Activated T-cell treated with anti-CD3 and anti-CD28 coated beads, Interleukin-2, amount 50 U/mL, for 24 hours (primary cell): ENCODE measurements at places on chromosomes 7 and 10.

DNA sequence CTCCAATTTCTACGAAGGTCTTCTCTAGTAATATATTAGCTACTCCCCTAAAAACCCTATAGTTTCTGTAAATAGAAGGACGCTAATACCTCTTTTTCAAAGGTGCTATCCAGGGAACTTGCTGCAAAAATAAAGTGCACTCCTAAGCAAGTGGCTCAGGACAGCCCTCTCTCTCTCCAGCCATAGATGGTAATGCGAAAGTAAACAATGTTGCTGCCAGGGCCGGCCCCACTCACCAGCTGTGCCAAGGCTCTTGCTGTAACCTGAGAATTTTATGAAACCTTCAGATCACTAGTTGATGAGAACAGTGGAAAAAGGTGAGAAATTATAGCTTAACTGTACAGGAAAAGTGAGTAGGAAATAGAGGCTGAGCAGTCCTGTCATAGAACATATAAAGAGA lies 10.9 kb upstream of the TAS2R39 start:
- H3K36me3 ChIP-seq, result no peaks in the 10 kb centered on the region
- no peak overlapping the region for H3K4me3 ChIP-seq
- H3K27ac ChIP-seq, result no peak overlapping the region
- H3K27me3 ChIP-seq, result peaks cover 18% of the 10 kb centered on the region
- DNase-seq, result no peak

GRCh38 chr10:117578999-117579590 lies 36.5 kb downstream of the EMX2 start:
- no peaks in the 10 kb centered on the region for H3K36me3 ChIP-seq
- DNase-seq, result no peak
- no peak overlapping the region for H3K27ac ChIP-seq
- no peak overlapping the region for H3K4me3 ChIP-seq
- H3K27me3 ChIP-seq, result peaks cover 29% of the 10 kb centered on the region

DNA sequence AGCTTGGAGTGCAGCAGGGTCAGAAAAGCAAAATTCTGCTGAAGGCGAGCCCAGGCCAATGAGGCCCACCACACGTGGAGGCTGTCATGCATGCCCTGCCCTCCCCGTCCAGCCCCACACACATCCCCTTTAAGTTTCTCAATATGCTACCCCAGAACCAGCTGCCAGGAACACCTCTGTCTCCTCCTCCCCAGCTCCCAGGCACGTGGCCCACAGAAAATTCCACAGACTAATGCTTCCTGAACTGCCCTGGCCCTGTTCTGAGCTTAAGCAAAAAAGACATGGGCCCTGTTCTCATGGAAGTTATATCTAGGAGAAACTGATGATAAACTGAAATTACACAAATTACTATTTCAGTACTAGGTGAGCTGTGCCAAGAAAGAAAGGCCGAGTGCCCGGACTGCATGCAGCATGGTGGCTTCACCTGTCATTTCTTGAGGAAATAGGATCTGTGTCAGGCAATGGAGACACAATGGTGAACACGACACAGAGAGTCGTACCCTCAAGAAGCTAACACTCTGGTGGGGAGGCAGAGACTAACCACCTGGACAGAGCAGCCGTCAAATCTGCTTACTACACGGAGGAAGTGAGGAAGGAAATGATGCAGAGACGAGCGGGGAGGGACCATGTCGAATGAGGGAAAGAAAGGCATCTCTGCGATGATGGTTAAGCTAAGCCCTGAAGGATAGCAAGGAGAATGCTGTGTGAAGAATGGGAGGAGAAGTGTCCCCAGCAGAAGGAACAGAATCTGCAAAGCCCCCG lies 44.5 kb downstream of the PODXL start:
- no peaks in the 10 kb centered on the region for H3K36me3 ChIP-seq
- peaks cover 19% of the 10 kb centered on the region for H3K27me3 ChIP-seq
- no peak overlapping the region for H3K4me3 ChIP-seq
- H3K4me1 ChIP-seq, result peaks cover 22% of the 10 kb centered on the region
- DNase-seq, result no peak

DNA sequence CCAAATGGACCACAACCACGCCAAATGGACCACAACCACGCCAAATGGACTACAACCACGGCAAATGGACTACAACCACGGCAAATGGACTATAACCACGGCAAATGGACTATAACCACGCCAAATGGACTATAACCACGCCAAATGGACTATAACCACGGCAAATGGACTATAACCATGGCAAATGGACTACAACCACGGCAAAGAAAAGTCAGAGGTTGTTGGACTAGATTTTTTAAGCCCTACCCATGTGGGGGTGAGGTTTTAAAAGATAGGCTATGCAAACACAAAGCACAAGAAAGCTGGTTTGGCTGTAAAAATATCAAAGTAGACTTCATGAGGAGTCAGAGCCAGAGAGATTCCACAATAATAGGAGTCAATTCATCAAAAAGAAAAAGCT lies 55.8 kb downstream of the NCAPG2 start:
- DNase-seq, result no peak
- peaks cover 1% of the 10 kb centered on the region for H3K4me1 ChIP-seq
- H3K27ac ChIP-seq, result no peak overlapping the region
- no peak overlapping the region for H3K4me3 ChIP-seq
- H3K27me3 ChIP-seq, result no peaks in the 10 kb centered on the region

DNA sequence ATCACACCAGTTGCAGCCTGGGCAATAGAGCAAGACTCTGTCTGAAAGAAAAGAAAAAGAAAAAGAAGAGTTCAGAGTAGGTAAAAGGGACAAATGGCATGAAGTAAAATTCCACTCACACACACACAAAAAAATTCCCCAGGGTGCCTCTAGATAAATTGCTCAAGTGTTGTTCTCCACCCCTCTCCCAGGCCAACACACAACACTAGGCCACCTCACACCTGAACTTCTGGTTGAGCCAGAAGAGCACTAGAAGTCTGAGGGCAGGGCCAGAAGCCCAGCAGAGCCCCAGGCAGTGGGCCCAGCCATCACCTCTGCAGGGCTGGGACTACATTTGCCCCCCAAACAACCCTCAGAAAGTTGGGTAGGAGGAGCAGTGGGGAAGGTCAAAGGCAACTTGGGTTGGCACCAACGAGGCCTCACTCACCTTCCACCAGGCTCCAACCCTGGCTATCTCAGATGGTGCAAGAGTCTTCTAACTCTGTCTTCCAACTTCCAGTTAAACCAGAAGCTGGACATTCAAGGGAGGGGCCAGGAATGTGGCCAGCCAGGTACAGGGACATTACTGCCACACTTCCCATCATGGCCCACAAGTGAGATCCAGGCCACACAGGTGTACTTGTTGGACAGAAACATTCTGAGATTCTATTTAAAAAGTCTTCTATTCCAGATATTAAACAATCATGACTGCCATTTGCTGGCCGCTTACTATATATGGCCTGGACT lies 25.6 kb upstream of the DLX6 start:
- no peak overlapping the region for H3K4me3 ChIP-seq
- H3K36me3 ChIP-seq, result no peaks in the 10 kb centered on the region
- peaks cover 70% of the 10 kb centered on the region for H3K27me3 ChIP-seq
- H3K27ac ChIP-seq, result no peak overlapping the region
- no peaks in the 10 kb centered on the region for H3K4me1 ChIP-seq

GRCh38 chr7:21364801-21365271 lies 63.0 kb upstream of the SP4 start:
- no peak for DNase-seq
- H3K36me3 ChIP-seq, result no peaks in the 10 kb centered on the region
- H3K4me3 ChIP-seq, result peak overlapping the region; percentile 6
- H3K4me1 ChIP-seq, result peaks cover 47% of the 10 kb centered on the region

DNA sequence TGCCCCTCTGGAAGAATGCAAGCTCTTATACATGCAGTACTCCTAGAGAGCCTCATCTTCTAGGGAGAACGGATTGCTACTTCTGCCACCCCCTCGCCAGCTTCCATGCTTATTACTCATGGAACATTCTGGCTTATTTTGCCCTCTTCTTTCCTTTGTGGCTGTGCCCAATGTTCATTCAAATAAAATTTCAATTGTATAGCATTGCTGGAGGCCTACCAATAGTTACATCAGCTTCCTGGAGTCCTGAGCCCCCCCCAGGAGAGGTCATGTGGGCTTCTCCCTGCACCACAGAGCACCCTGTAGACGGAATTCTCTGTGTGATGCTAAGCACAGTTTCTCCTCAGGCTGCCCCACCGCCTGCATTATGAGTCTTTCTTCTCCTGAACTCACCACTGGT lies 1094.0 kb downstream of the KCNMA1 start:
- H3K36me3 ChIP-seq, result no peaks in the 10 kb centered on the region
- no peak for DNase-seq
- H3K27me3 ChIP-seq, result peaks cover 4% of the 10 kb centered on the region
- no peak overlapping the region for H3K4me3 ChIP-seq
- no peaks in the 10 kb centered on the region for H3K4me1 ChIP-seq

DNA sequence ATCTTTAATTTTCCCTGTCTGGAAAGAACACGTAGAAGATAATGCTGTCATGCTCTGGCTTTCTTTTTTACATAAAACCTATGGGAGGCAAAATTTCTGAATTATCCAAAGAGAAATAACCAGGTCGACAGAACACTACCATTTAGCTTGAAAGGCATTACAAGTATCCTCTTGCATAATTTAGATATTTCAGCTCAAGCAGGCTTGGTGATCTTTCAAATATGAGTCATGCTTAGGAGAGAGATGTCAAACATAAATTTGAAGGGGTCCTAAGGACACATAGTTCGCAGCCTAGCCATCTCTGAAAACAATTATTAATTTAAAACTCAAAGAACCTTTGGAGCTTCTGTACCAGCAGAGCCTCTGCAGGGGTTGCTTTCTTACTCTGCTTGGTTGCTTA lies 100.9 kb downstream of the FAS start:
- no peaks in the 10 kb centered on the region for H3K36me3 ChIP-seq
- H3K4me1 ChIP-seq, result peaks cover 10% of the 10 kb centered on the region
- no peak for DNase-seq
- H3K27me3 ChIP-seq, result peaks cover 6% of the 10 kb centered on the region
- no peak overlapping the region for H3K27ac ChIP-seq
- H3K4me3 ChIP-seq, result no peak overlapping the region

- H3K4me3 ChIP-seq, result no peak overlapping the region
- no peak overlapping the region for H3K27ac ChIP-seq
- DNase-seq, result no peak
- no peaks in the 10 kb centered on the region for H3K27me3 ChIP-seq
- no peaks in the 10 kb centered on the region for H3K36me3 ChIP-seq
Measured at GRCh38 chr10:121556455-121556854, 41.8 kb downstream of the FGFR2 start.

DNA sequence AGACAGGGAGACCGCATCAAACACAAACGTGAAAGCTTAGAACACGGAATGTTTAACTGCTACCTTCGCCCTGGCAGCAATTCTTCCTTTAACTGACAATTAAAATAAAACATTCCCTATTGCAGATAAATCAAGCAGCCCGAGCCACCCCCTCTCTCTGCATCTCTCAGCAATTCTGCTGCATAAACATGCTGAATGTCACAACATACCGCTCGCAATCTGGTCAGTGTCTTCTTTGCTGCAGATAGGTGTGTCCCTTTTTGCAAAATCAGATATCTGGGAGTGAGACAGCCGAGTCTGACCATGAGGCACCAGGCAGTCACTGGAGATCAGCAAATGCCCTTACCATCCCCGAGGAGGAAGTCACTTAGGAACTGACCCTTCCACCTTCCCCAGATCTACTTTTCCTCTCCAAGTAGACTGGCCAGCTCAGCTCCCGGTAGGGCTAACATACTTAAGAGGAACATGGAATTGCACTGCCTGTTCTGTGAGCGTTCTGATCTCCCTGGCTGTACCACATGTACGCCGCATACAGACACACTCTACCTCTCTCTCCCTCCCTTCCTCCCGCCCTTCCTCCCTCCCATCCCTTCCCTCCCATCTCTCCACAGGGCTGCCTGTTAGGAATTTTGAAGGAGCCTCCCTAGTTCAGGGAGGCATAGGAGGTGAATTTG lies at the start of gene FRMD4A:
Gene FRMD4A, minus strand, starts transcription at position 537 of the 674 bp plus-strand sequence.
- no peak within 1 kb of the TSS for H3K27ac ChIP-seq
- no peaks in the 10 kb centered on the region for H3K36me3 ChIP-seq
- peaks cover 52% of the 10 kb centered on the region for H3K27me3 ChIP-seq
- H3K4me1 ChIP-seq, result no peaks in the 10 kb centered on the region

DNA sequence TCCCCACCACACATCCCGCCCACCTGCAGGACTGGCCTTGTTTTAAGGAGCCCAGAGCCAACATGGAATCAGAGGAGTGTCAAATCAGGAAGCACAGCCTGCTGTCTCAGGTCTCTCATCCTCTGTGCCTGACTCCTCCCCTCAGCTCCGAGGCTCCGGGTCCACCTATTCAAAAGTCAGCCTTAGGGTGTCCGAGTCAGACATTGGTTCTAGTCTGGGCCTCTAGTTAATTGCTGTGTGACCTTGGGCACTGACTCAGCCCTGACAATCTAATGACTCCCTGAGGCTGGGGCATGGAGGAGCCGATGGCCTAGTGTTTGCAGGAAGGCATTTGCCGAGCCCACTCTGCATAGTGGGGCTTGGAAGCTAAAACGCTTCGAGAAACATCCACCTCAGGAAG lies 223.1 kb upstream of the PPP2R2D start:
- H3K36me3 ChIP-seq, result no peaks in the 10 kb centered on the region
- no peak overlapping the region for H3K27ac ChIP-seq
- H3K27me3 ChIP-seq, result no peaks in the 10 kb centered on the region
- DNase-seq, result no peak

DNA sequence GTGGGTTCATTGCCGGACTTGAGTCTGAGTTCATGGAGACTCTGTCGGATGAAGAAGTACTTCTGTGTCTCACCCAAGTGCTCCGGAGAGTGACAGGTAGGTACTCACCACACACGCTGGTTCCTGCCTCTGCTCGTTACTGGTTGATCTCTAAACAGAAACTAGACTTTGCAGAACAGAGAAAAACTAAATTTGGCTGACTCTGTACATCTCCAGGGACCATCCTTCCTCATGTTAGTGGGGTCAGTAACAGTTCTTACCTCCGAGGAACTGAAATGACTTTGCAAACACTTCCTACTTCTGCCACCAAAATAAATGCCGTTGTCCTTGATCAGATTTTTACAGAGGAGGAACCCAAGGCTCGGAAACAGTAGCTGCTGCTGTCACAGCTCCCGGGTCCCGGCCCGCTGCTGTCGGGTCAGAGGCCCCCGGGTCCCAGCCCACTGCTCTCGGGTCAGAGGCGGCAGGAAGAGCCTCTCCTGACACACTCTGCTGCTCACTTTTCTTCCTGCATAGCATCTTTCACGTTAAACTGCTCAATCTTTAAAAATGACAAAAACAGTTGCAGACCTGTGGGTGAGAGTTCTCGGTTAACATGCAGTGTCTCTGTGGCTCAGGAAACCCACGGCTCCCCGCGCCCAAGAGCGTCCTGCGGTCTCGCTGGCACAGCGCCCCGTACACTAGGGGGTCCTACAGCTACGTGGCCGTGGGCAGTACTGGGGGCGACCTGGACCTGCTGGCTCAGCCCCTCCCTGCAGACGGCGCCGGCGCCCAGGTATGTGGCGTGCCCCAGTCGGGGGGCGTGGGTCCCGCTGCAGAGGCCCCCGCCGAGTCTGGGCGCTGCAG lies 4.8 kb upstream of the MTG1 start:
- H3K4me1 ChIP-seq, result peaks cover 48% of the 10 kb centered on the region
- peaks cover 7% of the 10 kb centered on the region for H3K36me3 ChIP-seq
- H3K4me3 ChIP-seq, result peak overlapping the region; percentile 80
- DNase-seq, result peak; percentile 63
- H3K27ac ChIP-seq, result peak overlapping the region; percentile 93
